ENCODE measurements at places on chromosomes 1 and 21.

- no peak for DNase-seq
Observed at GRCh38 chr21:25329227-25329825, 278.0 kb downstream of the MRPL39 start.

GRCh38 chr1:64499966-64500365 is 30.0 kb downstream of the CACHD1 start:
- no peak for DNase-seq

DNA sequence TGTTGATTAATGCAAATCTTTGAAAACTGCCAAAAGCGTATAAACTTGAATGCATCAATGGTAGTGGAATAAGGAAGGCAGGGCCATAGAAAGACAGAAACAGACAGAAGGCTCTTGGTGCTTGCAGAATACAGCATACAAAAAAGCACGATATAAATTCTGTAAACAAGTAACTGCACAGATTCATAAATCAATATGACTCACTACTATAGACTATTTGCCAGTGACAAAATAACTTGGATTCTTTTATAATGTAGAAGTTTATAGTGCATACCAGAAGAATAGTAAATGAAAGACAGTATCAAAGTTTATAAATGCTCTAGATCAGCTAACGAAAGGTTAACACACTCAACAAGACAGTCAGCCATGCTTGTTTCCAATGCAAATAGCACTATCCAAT is 349.6 kb downstream of the PTBP2 start:
- DNase-seq, result no peak

GRCh38 chr1:93330196-93330595 is 15.5 kb upstream of the DR1 start:
- DNase-seq, result no peak

DNA sequence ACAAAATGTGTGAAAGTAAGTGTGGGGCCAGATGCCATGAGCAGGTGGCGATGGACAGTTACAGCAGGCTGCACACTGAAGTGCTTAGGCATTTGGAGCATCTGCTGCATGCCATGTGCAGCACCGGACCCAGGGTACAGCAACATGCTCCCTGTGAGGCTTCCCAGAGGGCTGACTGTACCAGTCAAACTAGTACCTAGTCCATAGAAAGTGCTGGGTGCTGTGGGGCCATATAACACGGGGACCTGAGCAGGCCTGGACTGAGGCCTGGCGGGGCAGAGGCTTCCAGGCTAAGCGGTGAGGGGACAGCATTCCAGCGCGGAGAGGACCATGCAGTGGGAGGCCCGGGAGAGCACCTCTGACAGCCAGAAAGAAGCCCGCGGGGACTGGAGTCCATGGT is 29.9 kb upstream of the PKP1 start:
- no peak for DNase-seq

- DNase-seq, result peak; percentile 44
Observed at GRCh38 chr1:29683472-29683871, 447.1 kb downstream of the PTPRU start.

DNA sequence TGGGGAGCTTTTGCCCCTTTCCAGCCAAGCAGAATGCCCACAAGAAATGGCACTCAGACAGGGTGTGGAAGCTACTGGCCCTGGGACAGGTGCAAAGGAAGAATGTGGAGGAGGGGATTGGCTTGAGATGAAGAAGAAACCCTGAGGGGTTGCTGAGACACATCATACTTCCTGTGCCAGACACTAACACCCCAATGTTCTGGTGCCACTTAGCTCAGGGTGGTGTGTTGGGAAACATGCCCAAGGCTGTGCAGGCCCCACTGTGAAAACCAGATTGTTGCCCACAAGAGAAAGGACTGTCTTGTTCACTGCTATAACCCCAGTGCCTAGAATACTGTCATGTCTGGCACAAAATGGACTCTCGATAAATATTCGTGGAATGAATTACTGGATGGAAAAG is 9.9 kb upstream of the PAQR6 start:
- DNase-seq, result no peak

GRCh38 chr1:201850053-201850397 is 21.1 kb downstream of the IPO9 start:
- no peak for DNase-seq

DNA sequence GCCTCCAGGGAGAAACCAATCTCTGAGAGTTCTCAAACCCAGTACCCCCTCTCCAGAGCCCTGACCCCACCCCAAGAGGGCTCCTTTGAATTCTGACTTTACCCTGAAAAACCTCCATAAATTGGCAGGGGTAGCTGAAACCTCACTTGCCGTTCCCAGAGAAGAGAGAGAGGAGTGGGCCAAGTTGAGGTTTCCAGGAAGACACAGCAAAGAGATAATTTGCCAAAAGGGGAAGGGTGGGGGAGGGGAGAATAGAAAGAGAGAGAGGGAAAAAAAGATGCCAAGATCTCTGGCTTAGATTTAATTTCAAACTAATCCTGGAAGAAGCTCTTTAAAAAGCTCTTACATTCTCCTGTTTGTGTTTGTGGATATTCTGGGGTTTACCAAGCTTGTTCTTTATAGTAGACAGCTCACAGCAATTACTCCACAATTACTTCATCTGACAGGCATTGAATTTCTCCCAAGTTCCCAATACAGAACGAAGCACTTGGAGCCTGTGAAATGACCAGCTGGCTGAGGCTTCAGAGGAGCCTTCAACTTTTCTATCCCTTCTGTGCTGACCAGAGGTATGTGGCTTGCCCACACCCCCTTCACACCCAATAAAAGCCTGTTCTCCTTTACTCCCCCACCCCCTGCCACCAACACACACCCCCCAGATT is 1.1 kb upstream of the GRHL3 start:
- DNase-seq, result no peak

DNA sequence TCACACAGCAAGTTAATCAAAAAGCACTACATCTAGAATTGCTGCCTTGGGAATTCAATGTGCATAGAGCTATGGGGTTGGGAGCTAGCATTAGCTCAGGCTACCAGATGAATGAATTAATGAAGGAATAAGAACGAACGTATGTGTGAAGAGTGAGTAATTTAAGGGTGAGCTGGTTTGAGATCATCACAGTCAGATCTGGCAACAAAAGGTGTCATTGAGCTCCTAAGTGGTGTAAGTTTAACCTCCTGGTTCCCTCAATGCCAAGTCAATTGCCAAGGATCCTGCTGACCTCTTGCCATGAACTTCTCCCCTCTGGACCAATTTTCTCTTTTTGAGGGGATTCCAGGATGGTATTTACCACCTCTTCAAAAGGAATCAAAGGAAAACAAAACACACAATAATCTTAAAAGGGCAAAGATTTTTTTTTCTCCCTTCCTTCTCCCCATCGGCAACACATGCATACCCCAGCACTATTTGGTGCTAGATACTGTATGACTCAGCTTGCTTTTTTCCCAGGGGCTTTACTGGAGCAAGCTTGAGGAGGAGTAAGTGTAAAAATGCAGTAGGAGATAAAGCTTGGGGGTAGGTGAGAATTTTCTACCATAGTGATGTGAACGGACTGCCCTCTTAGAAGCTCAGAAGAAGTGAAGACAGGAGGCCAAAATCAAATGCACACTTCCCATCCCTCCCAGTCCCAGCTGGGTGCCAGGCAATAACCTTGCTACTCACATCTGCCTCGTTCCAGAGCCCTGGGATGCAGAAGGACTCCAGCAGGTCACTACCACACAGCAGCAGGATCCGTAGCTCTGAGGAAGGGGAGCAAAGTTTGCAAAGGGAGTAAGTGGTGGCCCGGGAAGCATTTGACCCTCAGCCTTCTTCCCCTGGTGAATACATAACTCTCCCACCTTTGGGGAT is 92.0 kb downstream of the LAMC2 start:
- no peak for DNase-seq

DNA sequence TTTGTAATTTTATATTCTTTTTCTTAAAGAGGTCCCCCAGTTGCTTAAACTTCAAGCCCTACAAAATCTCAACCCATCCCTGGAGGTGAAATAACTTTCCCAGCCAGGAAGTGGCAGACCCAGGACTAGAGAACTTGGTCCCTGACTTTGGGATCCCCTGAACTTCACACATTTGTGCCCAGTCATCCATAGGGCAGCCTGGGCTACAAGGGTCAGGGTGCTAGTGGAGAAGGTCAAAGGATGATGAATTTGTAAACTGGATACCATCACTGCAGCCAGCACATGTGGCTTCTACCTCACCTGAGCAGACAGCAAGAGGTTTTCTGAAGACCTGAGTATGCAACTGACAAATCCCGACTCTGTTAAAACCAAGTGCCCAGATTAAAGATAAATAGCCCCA is 31.4 kb downstream of the HIVEP3 start:
- no peak for DNase-seq

DNA sequence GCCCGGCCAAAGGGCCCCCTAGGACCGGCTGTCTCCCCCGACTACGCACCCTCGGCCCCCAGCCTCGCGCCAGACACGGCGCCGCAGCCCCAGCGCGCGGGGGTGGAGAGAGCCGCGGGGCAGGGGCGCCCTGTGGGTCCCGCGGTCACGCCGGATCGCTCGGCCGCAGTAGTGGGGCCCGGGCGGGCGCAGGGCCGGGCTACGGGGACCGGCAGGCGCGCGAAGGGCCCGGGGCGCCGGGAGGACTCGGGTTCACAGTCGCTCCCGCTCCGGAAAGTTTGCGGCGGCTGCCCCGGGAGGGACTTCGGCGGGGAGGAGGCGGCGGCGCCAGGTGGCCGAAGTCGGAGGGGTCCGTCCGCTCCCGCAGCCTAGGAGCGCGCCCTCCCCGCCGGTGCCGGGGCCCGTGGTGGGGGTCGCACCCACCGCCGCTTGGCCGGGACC is 7.1 kb upstream of the ZNF669 start:
- no peak for DNase-seq

- no peak for DNase-seq
Observed at GRCh38 chr1:171715813-171716251, 26.0 kb downstream of the VAMP4 start.

Measured in type B pancreatic cell (in vitro differentiated cells).